Fibroblast of the aortic adventitia (primary cell): ENCODE measurements at places on chromosomes 12 and 14. TPM values are rescaled to one million over a fixed set of nuclear protein-coding genes. Genes with fewer than 3 reads are reported as not detected.

RD3L gene
- total RNA-seq = not detected in 2 replicates

MYF5 gene
- total RNA-seq = not detected in 2 replicates

ERBB3 gene
- total RNA-seq = 1.2 and 1.5 TPM in 2 replicates

SLC16A7 gene
- total RNA-seq = 38.2 and 170 TPM in 2 replicates

MANSC1 gene
- total RNA-seq = 2.1 and 10.9 TPM in 2 replicates

TTC7B gene
- total RNA-seq = 24.9 and 50.9 TPM in 2 replicates

DDX47 gene
- 55.3 and 68.4 TPM in 2 replicates for total RNA-seq

COL2A1 gene
- not detected in 2 replicates for total RNA-seq

JPH4 gene
- total RNA-seq = not detected in 2 replicates

CFAP54 gene
- total RNA-seq = 3.0 and 5.6 TPM in 2 replicates

RTL1 gene
- not detected in 2 replicates for total RNA-seq

ACOT4 gene
- 0.72 TPM in 1 of 2 replicates, not detected in the other for total RNA-seq

RNF212B gene
- not detected in 2 replicates for total RNA-seq

TMEM30B gene
- 3.8 and 4.9 TPM in 2 replicates for total RNA-seq

FBXL14 gene
- total RNA-seq = 1.1 and 11.2 TPM in 2 replicates

NFE2 gene
- total RNA-seq = 1.2 TPM in 1 of 2 replicates, not detected in the other

MSI1 gene
- not detected in 2 replicates for total RNA-seq

ALDH1L2 gene
- 41.5 and 79.1 TPM in 2 replicates for total RNA-seq

LRRC10 gene
- not detected in 2 replicates for total RNA-seq

CLEC4A gene
- total RNA-seq = 0.45 TPM in 1 of 2 replicates, not detected in the other

NTF3 gene
- total RNA-seq = 1.3 TPM in 1 of 2 replicates, not detected in the other

LRP6 gene
- total RNA-seq = 44.2 and 116 TPM in 2 replicates

CLEC12A gene
- not detected in 2 replicates for total RNA-seq

SLC6A15 gene
- total RNA-seq = 8.9 and 53.3 TPM in 2 replicates

OTX2 gene
- total RNA-seq = not detected in 2 replicates

FGF6 gene
- not detected in 2 replicates for total RNA-seq

PMEL gene
- total RNA-seq = 0.27 and 0.82 TPM in 2 replicates

NGB gene
- total RNA-seq = not detected in 2 replicates

PRKAB1 gene
- 6.4 and 19.9 TPM in 2 replicates for total RNA-seq

EXOC3L4 gene
- 0.41 TPM in 1 of 2 replicates, not detected in the other for total RNA-seq

ESPL1 gene
- 1.5 and 13.5 TPM in 2 replicates for total RNA-seq

TSPAN11 gene
- 0.36 and 2.0 TPM in 2 replicates for total RNA-seq

SPTLC2 gene
- total RNA-seq = 36.7 and 60.0 TPM in 2 replicates

IL22 gene
- not detected in 2 replicates for total RNA-seq

VRTN gene
- not detected in 2 replicates for total RNA-seq

RND1 gene
- 0.72 TPM in 1 of 2 replicates, not detected in the other for total RNA-seq
